Stromal cell of bone marrow (primary cell): ENCODE measurements at places on chromosomes 4 and X.

GRCh38 chr4:6773106-6773505, 9.4 kb upstream of the KIAA0232 start:
- DNase-seq: no peak

- no peak for DNase-seq
These were observed 72.0 kb downstream of the CHST7 start for GRCh38 chrX:46645614-46646013.

DNA sequence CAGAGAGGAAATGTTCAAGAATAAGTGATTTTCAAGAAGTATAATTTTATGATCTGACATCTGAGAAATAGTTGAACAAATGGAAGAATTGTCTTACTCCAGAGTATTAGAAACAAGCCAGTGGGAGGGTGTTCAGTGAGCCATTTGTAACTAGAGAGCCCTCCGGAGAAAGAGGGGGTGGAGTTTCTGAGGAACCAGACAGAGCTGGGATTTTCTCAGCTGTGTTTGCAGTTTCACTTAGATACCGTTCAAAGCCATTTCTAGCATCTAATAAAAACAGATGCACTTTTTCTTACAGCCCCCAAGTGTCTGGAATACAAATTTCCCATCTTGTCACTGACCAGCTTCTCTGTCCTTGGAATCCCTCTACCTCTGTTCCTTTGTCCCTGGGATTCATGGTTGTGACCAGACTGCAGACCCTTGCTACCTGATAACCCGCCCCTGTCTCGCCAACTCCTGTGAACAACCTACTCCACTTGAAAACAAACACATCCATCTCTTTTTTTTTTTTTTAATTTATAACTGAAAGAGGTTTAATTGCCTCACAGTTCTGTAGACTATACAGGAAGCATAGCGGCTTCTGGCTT, 132.8 kb upstream of the KLF3 start:
- DNase-seq: peak; percentile 13

DNA sequence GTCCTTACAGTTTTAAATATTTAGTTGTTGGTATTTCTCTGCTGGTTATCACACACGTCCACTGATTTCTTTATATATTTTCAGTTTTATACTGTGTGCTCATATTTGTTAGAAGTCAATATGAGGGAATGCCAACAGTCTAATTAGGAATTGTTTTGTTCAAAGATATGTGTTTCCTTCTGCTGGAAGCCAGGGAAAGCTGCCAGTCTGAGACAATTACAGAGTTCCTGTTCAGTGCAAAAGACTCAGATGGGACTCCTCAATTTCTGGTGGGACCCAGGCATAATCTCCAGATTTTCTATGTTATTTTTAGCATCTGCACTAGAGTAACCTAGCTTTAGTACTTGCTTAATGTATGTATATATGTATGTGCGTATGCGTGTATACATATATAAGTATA, 486.0 kb downstream of the GRID2 start:
- no peak for DNase-seq

DNA sequence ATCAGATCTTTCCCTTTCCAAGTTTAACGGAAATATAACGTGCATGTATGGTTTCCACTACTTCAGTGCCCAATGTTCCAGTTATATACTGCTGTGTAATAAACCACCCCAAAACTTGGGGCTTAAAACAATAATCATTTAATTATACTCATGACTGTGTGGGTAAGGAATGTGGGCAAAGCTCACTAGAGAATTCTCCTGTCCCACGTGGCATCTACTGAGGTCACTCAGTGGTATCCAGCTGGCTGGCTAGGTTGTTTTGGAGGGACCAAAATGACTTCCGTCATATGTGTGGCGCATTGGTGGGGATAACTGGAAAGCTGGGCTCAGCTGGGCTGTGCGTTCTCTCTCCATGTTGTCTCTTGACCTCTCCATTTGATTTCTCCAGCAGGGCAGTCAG, 18.5 kb downstream of the ZCCHC18 start:
- DNase-seq: no peak

DNA sequence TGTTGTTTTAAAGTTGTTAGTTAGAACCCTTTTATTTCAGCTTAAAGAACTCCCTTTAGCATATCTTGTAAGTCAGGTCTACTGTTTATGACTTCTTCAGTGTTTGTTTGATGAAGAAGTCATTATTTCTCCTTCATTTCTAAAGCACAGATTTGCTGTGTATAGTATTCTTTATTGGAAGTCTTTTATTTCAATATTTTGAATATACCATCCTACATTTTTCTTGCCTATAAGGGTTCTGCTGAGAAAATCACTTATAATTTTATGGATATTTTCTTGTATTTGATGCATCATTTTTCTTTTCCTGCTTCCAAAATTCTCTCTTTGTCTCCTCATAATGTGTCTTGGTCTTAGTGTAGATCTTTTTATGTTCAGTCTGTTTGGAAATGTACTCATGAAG, 134.5 kb downstream of the CPXCR1 start:
- no peak for DNase-seq

- no peak for DNase-seq
These were observed 28.2 kb downstream of the RAP1GDS1 start for GRCh38 chr4:98289375-98289774.

DNA sequence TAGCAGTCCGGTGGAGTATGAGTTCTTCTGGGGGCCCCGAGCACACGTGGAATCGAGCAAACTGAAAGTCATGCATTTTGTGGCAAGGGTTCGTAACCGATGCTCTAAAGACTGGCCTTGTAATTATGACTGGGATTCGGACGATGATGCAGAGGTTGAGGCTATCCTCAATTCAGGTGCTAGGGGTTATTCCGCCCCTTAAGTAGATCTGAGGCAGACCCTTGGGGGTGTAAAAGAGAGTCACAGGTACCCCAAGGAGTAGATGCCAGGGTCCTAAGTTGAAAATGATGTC, 852 bp downstream of the MAGEH1 start:
- no peak for DNase-seq

- DNase-seq: peak; percentile 78
These were observed 125.4 kb downstream of the PDLIM5 start for GRCh38 chr4:94577136-94577535.

- DNase-seq: no peak
These were observed 316.8 kb downstream of the NAF1 start for GRCh38 chr4:162849937-162850336.

GRCh38 chr4:172978848-172979247, 189.8 kb upstream of the GALNT7 start:
- no peak for DNase-seq

GRCh38 chr4:81758574-81759264, 287.0 kb upstream of the RASGEF1B start:
- DNase-seq: no peak

- no peak for DNase-seq
These were observed 32.3 kb downstream of the RASL11B start for GRCh38 chr4:52894443-52894842.
